Left cardiac atrium (tissue), 4 donors: ENCODE measurements at places on chromosomes 2 and 18.

DNA sequence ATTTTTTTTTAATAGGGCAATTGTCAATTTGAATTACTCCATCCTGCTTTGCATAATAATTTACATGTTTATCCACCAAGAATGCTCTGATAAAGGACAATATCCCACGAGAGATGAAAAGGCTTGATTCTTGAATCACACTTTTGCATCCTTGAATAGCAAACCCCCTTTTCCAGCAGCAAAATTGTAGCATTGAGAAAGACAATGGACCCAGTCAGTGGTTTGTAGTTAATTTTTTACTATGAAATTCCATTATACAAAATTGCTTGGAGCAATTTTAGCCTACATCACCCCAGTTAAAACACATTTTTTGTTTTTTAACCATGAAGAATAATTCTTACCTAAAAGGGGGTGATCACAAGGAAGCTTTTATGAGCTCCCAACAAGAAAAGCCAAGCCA lies 255.1 kb downstream of the RND3 start:
- no peak for DNase-seq

DNA sequence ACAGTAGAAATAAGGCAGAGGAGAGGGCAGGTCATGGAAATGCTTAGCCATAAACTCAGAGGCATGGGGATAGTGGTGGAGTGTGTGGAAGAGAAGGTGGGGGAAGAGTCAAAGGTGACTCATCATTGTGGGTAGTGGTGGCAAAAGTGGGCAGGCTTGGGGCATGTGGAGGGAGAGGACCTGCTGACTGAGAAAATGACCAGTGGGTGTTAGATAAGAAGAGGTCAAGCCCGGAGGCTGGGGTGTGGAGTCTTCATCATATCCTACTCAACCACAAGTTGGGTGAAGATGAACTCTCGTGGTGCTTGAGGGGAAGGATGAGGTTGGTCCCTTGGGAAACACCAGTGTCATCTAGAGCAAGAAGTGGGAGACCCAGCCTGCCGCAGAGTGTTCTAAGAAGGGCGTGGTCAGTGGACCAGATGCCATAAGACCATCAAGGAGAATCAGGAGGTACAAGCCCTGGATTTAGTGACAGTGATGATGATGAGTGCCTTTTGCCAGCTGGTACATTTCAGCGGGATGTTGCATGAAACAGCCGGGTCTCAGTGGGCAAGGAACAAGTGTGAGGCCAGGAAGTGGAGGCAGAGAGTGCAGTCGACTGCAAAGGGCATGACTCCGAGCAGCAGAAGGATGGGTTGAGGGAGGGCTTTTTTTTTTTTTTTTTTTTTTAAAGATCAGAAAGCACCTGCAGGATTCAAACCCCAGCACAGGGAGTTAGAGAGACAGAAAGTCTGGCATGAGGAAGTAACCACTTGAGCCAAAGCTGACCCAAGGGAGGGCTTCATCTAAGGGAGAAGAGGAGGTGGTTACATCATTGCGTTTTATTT lies 122.6 kb upstream of the SPRED2 start:
- no peak for DNase-seq

- DNase-seq = no peak
Observed at GRCh38 chr2:235215248-235215647, 263.4 kb downstream of the SH3BP4 start.

DNA sequence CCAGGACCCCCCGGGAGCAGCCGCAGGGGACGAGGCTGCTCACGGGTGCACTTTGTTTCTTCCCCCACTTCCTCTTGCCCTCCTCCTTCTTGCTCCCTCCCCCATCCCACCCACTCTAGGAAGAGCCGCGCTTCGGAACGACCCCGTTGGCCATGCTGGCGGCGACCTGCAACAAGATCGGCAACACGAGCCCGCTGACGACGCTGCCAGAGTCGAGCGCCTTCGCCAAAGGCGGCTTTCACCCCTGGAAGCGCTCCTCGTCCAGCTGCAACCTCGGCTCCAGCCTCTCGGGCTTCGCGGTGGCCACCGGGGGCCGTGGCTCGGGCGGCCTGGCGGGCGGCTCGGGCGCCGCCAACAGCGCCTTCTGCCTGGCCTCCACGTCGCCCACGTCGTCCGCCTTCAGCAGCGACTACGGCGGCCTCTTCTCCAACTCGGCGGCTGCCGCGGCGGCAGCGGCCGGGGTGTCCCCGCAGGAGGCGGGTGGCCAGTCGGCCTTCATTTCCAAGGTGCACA lies 1.3 kb downstream of the SP9 start:
- no peak for DNase-seq

DNA sequence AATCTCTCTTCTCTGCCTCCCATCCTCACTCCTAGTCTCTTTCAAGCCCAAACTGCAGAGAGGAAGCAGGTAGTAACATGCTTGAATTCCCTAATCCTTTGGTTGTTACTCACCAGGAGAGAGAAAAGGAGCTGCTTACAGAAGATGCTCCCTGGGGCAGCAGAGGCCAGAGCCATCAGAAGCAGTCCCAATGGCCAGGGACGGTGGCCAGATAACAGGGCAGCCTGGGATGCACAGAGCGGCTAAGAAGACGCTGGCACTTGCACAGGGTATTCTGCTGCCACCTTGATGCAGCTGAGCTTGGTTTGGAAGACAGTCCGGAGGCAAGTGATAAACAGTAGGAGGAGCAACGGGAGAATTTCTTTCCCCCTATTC lies 250 bp downstream of the DSC1 start:
- no peak for DNase-seq

GRCh38 chr2:88933091-88933490 lies 241.6 kb downstream of the RPIA start:
- DNase-seq = no peak

- DNase-seq = no peak
Observed at GRCh38 chr2:138829326-138829919, 49.2 kb upstream of the NXPH2 start.

DNA sequence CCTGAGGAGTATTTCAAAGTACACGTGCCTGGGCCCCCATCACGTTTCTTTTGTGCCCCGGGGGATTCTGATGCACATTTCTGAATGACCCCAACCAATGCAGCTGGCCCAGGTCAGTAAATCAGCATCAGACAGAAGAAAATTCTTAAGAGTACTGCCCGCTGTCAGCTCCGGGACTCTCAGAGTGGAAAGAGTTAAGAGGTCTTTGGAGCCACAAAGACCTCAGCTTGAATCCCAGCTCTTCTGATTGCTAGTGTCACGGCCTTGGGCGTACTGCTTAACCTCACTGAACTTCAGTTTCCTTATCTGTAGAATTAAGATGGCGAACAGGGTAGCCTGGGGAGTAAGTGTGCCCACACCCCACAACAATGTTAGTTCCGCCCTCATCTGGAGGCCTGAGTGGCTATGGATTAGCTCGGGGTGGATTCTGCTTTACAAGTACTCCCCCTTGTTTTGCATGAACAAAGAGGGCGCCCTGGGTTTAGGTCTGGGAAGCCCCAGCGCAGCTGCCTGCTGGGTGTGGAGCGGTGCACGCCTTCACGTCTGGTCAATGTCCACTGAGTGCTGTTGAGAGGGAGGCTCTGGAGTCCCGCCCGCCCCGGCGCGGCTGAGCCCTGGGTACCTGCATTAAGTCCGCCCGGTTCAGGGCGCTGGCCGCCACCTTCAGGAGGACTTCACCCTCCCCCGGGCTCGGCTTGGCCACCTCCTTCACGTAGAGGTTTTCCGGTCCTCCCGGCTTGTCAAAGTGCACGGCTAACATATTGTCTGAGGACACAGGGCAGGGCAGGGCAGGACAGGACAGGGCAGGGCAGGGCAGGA lies 858 bp downstream of the TP53I3 start:
- peak; percentile 74 for DNase-seq

- DNase-seq = no peak
Observed at GRCh38 chr2:88659538-88659915, 31.9 kb upstream of the RPIA start.

GRCh38 chr2:150470435-150470834 lies 17.0 kb downstream of the RND3 start:
- DNase-seq = no peak

- no peak for DNase-seq
Observed at GRCh38 chr2:178844701-178845100, 37.5 kb upstream of the TTN start.

- DNase-seq = no peak
Observed at GRCh38 chr2:114784890-114785583, 342.6 kb downstream of the DPP10 start.

- DNase-seq = no peak
Observed at GRCh38 chr18:62812242-62812641, 96.9 kb downstream of the PHLPP1 start.

GRCh38 chr2:113887009-113887792 lies 2.7 kb upstream of the ACTR3 start:
- DNase-seq = no peak

GRCh38 chr18:3466045-3466444 lies 16.1 kb downstream of the TGIF1 start:
- DNase-seq = no peak

- no peak for DNase-seq
Observed at GRCh38 chr2:152557273-152557888, 159.9 kb downstream of the PRPF40A start.

DNA sequence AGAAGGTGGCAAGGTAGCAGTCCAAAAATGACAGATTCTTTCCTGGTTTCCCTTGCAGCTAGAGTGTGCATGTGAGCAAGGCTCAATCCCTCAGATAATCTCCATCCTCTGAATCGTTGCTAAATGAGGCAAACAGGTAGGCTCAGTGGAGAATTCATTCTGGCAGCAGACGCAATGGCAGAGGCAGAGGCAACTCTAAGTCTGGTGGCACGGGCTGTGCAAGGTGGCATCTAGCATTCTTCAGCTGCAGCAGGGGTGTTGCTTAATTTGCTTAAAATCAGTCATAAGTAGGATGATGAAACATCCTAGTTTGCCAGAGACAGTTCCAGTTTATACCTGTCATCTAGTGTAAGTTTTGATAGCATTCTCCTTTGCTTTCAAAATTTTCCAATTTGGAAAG lies 391.1 kb upstream of the MEX3C start:
- no peak for DNase-seq

DNA sequence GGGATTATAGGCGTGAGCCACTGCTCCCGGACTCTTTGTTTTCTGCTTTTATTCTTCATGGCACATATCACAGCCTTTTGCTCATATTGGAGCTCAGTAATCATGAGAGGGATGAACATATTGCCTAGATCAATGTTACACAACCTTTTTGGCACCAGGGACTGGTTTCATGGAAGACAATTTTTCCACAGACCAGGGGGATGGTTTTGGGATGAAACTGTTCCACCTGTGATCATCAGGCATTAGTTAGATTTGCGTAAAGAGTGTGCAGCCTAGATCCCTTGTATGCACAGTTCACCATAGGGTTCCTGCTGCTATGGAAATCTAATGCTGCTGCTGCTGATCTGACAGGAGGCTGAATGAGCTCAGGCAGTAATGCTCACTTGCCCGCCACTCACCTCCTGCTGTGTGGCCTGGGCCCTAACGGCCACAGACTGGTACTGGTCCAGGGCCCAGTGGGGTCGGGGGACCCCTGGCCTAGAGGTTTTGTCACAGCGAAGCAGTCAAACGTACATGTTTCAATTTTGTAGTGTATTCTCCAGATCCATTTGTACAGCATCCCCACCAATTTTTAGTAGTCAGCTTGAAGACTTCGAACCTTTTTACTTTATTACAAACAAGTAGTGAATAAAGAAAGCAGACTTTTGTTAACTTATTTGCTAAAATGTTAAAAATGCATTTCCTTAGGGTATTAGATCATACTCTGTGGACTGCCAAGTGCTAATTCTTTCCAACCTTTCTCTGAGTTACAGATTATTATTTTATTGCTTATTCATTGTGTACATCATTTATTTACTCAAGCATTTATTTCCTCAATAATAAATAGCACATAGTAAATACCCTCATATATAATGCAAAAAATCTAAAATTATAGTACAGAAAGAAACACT lies 6.2 kb downstream of the DAW1 start:
- no peak for DNase-seq

DNA sequence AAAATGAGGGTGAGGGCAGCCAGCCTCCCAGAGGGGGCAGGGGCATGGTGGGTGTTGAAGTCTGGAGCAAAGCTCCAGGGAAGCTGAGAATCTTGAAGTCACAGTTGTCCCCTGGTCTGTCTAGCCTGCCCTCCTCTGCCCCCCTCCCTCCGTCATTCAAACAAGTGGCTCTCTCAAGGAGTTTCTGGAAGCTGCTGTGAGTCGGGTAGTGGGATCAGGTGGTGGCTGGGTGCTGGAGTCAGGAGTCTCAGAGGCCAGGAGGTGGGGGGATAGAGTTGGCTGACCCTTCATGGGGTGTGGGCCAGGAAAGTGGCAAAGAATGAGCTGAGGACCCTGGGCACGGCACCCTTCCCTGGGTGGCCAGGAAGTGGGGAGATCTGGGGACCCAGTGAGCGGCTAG lies 495 bp upstream of the ASIC4 start:
- DNase-seq = no peak

GRCh38 chr2:98295721-98296414 lies 50.4 kb upstream of the CNGA3 start:
- no peak for DNase-seq

GRCh38 chr2:9311488-9311887 lies 104.9 kb downstream of the ASAP2 start:
- peak; percentile 58 for DNase-seq

GRCh38 chr2:217743407-217743806 lies 259.4 kb downstream of the TNS1 start:
- DNase-seq = no peak

DNA sequence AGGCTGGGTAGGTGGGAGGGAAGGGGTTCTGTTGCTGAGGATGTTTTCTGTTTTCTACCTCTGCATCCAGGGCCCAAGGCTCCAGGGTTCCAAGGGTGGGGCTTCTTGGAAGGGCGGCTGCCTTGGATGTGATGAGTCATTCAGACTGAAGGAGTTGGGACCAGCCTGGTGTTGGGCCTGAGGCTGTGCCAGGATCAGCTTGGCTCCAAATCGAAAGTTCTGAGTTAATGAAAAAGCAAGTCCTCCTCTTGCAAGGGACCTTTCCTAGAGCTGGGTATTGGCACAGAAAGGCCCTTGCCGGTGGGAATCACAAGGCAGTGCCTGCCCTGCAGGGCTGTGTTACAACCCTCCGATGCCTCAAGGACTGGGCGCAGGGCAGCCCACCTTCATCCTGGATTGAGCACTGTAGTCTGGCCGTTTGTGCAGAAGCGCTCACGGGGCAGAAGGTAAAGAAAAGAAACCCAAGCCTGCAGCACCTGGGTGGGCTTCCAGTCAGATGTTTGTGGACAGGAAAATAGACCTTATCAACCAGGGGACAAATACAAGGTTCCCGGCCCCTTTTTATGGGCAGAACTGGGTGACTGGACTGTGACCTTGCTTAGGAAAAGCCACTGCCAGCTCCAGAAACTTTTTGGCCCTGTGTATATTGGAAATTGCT lies 52.5 kb upstream of the MCFD2 start:
- peak; percentile 88 for DNase-seq

DNA sequence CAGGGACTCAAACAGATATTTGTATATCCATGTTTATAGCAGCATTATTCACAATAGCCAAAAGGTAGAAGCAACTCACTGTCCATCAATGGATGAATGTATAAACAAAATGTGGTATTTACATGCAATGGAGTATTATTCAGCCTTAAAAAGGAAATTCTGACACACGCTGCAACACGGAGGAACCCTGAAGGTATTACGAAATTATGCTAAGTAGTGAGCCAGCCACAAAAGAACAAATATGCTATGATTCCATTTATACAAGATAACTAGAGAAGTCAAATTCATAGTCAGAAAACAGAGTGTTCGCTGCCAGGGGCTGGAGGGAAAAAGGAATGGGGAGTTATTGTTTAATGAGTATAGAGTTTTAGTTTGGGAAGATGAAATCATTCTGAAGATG lies 61.0 kb upstream of the CDKL4 start:
- DNase-seq = no peak

GRCh38 chr2:111041398-111042202 lies 79.1 kb upstream of the BCL2L11 start:
- DNase-seq = no peak
